Pulmonary artery endothelial cell (primary cell): ENCODE measurements at places on chromosomes 4 and X. TPM values are rescaled to one million over a fixed set of nuclear protein-coding genes. Genes with fewer than 3 reads are reported as not detected.

MEPE gene
- not detected in 2 replicates for total RNA-seq

IL9R gene
- 0.07 TPM in 1 of 2 replicates, not detected in the other for total RNA-seq

GRCh38 chrX:46628460-46629371 lies 55.2 kb downstream of the CHST7 start:
- DNase-seq = no peak

DNA sequence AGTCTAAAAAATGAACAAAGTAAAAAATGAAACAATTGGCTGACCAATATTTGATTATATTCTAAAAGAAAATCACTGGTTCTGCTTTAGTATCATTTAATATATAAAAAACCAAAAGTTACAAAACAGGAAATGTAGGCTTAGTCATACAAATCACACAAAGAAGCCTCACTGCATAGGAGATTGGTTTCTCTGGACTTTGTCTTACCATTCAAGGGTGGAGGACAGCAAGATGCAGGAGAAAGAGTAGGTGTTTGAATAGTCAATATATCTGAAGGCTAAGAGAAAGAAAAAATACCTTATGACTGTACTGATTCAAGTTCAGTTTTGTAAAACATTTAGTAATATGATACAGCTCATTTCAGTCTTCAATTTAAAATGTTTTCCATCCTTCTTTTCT lies 28.6 kb upstream of the TAF9B start:
- DNase-seq = no peak

DNA sequence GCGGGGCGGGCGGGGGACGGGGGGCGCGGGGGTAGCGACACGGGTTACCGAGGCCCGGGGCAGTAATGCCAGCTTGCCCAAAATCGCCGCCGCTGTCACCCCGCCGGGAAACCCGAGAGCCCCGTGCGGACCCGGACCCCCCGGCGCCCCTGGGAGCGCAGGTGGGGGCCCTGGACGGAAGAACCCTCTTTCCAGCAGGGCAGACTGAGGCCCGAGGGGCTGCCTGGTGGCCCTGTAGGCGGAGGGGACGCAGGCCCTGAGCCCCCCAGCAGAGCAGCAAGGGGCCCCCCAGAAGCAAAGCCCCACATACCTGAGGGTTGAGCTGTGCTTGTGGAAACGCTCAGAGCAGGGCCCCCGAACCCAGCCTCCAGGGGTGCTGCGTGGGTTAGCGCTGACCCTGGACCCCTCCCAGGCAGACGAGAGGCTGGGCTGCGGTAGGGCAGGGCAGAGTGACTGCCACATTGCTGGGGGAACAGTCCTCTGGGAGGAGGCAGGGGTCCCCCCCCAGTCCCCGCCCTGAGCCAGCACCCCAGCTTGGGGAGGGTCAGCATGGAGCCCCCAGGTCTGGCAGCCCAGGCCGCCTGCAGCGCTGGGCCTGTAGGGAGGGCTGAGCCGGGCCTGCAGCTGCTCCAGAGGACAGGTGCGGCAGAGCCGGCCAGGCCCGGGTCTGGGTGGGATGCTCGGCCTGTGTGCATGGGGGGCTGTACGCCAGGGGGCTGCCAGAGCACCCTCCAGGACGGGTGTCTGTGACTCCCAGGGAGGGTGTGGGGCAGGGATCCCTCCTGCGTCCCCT lies 646 bp downstream of the DOK7 start:
- no peak for DNase-seq

GRCh38 chr4:152784490-152785350 lies 5.0 kb downstream of the ARFIP1 start:
- DNase-seq = no peak

- no peak for DNase-seq
Measured at GRCh38 chr4:154961263-154961662, 180.2 kb downstream of the RBM46 start.

DNA sequence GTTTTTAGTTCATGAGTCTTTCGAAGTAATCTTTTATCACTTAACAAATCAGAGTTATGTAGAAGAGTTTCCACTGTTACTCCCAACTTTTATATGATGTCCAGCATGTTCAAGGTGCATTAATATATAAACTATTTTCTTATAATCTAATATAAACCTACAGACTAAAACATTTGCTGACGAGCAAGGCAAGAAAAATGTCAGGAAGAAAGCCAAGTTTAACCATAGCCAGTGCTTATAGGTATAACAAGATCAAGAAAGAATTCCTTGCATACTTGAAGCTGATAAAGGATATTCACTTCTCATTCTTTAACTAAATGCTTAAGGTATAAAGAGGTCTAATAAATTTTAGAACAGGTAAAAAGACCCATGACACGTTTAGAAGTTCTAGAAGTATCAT lies 167.7 kb downstream of the NPNT start:
- DNase-seq = no peak

- DNase-seq = no peak
Measured at GRCh38 chrX:64352081-64352480, 43.2 kb downstream of the MTMR8 start.

DNA sequence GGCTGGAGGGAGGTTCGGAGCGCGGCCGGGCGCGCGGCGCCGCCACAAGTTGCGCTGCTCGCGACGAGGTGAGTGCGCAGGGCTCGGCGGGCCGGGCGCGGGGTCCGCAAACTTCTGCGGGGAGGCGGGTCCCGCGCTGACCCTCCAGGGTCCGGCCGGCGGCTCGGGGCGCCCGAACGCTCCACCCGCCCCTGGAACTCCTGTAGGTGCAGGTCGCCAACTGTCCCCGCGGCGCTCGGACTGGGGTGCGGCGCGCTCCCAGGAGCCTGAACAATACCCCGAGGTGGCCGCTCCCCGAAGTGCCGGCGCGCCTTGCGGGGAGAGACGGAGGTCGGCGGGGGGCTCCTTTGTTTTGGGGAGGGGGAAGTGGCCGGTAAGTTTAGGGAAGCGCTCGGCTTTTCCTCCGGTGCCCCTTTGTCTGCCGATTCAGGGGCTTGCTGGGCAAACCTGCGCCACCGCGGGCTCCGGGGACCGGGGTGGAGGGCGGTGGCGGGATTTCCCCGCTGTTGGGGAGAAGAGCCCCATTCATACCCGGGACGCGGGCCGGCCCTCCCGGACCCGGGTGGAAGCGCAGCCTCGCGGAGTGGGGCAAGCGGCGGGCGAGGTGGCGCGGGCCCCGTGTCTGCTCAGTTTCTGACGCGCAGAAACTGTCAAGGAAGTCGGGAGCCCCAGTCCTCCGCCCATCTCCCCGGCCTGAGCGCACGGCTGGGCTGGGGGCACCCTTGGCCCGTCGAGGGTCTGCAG lies 694 bp downstream of the TBL1X start:
- no peak for DNase-seq

DNA sequence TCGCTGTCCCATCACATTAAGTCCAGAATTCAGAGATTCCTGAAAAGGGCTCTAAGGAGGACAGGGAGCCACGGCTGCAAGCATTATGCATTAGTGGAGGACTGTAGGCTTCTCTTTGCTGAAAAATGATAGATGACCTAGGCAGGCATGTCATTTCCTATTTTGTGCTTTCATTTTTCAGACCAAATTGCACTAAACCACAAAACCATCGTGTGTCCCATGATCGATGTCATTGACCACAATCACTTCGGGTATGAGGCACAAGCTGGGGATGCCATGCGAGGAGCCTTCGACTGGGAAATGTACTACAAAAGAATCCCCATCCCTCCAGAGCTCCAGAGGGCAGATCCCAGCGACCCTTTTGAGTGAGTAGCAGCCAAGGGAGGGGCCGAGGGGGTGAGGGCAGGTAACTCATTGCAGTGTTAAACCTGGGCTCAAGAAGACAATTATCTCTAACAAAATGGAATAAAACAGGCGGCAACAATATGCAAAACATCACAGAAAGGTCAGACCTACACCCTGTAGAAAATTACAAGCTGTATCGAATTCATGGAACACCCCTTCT lies 355.2 kb upstream of the GALNT7 start:
- DNase-seq = no peak
